NCI-H1417 treated with DMSO at 0.1 percent for 48 hours (cell line): ENCODE measurements at places on chromosomes 2 and 18.
A peak's percentile ranks its signal among the peaks of the same experiment; 100 is the strongest.

GRCh38 chr2:232632229-232632903 lies 1.0 kb upstream of the EFHD1 start:
- no peak for DNase-seq

DNA sequence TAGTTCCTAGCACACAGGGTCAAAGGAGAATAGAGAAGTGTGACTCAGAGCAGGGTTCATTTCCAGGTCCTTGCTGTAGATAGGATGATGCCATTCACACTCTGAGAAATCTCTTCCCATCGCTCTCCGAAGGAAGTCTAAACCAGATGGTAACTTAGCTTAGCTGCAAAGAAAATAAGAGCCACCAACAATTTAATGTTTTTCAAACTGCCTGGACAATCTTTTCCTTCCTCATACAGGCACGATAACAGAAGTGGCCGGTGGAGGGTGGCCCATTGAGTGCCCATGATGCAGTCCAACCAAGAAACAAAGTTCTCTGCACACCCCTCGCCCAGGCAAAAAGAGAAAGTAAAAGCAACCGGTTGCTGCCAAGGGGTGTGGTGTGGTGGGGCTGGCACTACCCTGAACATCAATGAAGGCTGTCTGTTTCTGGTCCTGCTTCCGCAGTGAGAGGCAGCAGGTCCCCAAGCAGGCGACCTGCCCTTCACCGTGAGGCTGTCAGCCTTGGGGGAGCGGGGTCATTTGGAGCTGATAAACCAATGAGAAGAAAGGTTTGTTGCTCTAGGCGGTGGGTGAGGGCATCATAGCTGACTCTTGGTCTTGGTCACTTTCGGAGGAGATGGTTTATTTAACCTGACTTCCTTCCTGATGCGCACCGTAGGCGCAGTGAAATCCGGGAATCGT lies 105.6 kb upstream of the CD302 start:
- no peak for DNase-seq

- DNase-seq = no peak
Measured at GRCh38 chr2:202831242-202832220, 40.0 kb downstream of the ICA1L start.

DNA sequence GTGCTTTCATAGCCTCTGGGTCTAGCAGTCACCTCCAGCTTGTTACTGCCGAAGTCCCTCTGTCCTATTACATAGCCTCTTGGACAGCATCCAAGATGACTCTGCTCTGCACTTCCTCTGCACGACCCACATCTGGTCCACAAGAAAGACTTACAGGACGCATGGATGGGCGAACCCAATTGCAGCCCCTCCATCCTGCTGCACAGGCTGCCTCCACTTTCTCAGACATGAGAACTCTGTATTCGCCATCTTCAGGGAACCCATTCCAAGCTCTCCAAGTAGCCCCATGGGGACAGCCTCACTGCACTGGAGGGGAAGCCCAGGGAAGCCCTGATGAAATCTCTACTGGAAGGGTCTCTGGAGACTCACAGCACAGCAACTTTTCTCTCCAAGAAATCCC lies 172.1 kb downstream of the GFPT1 start:
- no peak for DNase-seq

DNA sequence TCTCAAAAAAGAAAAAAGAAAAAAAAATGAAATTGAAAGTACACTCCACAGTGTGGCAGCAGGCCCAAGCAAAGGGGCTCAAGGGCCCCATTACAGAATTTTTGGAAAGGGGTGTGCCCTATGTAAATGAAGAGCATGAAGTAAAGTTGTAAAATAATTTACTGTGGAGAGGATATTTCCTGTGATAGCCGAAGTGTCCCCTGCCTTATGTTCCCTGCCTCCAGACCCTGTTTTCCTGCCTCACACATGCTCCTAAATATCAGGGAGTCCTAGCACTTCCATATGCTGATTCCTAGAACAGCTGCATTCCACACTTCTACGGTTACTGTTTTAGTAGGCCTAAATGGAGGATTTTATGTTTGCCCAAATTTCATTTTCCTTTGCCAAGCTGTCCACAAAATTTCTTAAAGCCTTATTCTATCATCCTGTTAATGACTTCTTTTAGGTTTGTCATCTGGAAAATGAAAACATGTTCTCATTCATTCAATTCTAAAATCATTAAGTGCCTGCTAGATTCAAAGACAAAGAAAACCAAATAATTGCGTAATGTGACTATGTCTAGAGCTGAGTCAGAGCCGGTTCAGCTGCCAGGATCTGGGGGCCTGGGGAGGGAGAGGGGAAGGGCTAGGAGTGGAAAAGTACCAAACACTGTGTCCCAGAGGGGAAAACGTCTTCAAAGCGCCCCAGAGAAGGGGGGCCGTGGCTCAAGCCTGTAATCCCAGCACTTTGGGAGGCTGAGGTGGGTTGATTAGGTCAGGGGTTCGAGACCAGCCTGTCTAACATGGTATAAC lies 25.9 kb upstream of the IMPA2 start:
- no peak for DNase-seq

DNA sequence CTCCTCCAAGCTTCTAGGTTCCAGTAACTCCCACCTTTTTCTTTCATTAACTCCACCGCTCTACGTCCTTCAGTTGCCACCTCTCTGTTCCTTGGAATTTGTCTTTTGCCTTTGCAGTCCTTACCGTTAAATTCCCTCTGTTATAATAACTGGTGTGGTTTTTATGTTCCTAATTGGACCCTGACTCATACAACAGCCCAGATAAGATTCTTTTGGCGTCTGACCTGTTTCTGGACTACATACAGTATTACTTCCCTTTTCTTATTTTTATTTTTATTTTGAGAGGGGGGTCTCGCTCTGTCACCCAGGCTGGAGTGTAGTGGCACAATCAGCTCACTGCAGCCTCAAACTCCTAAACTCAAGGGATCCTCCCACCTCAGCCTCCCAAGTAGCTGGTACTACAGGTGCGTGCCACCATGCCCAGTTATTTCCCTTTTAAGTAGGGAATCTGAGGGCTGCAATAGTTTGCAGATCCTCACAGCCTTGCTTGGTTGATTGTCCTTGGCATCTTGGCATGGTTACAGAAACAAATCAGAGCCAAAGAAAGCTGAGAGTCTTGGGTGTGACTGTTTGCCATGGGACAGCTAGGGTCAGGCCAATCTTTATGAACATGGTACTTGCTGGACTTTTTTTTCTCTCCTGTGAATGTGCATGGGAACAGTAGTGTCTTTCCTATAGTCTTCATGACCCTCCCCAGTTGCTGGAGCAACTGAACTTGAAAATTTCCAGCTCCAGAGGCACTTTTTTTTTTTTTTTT lies 22.0 kb downstream of the TCF23 start:
- DNase-seq = no peak

DNA sequence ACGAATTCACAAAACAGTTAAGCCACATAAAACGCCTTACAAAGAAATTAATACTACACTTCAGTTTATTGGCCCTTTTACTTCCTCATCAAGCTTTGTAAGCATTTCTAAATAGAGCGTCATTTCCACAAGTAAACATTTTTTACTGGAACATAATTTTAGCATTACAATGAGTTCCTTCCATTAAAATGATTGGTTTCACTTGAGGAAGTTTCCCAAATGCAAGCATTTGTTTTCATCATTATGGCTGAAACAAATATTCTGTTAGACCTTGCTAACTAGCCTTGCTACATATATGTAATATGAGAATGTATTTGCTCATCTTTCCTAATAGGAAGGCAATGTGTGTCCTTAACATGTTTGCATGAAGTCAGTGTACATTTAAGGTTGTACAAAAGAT lies 579.1 kb downstream of the IRS1 start:
- DNase-seq = no peak

- DNase-seq = no peak
Measured at GRCh38 chr18:77130229-77131099, 2.1 kb downstream of the MBP start.

GRCh38 chr2:103139628-103140268 lies 377.9 kb downstream of the TMEM182 start:
- peak; percentile 28 for DNase-seq

DNA sequence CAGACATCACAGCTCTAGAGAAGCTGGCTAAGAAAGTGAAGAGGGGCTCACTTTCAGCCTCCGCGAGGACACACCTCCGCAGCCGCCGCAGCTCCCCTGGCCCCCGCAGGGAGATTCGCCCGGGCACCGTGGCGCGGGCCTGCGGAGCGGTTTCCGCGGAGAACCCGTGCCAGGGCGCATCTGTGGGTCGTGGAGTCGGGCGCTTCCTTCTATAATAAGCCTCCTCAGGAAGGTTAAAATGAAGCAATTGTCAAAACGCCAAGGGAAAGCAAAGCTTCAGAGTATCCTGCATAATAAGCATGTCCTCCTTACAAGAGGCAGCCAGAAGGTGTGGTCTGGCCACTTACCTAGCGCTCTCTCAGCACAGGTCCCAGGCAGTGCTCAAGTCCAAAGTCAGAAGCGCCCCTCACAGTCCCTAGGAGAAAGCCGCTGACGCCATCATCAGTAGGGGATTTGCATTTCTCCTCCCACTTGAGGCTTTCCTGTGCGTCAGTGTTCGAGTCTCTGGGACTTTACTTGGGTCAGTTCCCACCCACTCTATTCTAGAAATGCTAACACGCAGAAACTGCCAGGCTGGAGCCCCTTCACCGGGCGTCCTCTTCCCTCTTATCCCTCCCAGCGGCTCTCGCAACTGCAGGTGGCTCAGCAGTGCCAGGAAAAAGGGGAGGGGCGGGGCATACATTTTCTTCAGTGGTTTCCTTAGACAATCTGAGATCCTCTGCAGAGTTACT lies at the start of gene STAT4:
STAT4 (minus strand) TSS at position 395 of the 731 bp plus-strand sequence. CDS start 2,791 bp downstream, outside the sequence.
- no peak for DNase-seq

DNA sequence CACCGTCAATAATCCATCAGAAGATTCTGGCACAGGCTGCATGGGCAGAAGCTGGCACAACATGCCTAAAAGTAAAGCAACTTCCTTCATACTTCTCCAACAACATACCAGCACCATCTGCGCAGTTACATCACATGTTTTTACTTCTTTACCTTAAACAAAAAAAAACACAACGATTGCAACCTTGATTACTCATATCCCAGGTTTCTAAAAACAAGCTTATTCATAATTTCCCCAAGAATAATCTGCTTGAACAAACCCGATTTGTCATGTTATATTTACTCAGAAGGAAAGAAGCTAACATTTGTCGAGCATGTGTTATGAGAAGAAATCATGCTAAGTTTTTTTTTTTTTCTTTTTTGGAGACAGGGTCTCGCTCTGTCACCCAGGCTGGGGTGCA lies 54.7 kb downstream of the THADA start:
- no peak for DNase-seq

DNA sequence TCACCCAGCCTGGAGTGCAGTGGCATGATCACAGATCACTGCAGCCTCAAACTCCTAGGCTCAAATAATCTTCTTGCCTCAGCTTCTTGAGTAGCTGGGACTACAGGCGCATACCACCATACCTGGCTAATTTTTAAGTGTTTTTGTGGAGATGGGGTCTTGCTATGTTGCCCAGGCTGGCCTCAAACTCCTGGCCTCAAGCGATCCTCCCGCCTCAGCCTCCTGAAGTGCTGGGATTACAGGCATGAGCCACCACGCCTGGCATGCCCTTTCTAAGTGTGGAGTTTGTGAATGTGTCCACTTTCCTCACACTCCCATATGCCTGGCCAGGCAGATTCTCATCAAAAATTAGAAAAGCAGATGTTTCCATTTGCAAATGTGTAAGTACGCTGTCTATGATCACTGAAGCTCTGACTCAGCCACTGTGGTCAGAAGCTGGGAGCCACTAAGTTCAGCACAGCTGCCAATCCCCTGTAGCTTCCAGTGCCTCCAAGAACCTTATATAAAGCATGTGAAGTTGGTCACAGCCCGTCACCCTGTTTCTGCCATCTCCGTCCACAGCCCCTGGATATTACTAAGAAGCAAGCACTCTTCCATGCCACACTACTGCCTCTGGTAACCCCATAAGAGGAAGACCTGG lies 155.4 kb downstream of the FAM210A start:
- DNase-seq = no peak

DNA sequence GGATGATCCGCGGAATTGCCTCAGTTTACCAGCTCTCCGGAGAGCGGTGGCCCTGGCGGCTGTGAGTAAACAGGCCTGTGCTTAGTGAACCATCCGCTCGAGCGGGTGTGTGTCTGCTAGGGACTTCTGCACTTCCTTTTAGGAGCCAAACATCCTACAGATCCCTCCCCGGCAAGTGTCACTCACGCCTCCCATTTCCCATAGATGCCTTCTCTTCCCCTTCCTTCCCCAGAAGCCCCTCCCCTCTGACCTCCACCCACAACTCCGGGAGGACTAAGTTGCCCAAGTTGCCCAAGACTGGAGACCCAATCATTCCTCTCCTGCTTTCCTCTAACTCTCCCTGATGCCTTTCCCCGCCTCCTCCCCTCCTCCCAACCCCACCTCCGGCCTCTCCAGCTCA lies 2.9 kb downstream of the C1QL2 start:
- DNase-seq = no peak

GRCh38 chr2:150413366-150413765 lies 74.1 kb downstream of the RND3 start:
- no peak for DNase-seq

DNA sequence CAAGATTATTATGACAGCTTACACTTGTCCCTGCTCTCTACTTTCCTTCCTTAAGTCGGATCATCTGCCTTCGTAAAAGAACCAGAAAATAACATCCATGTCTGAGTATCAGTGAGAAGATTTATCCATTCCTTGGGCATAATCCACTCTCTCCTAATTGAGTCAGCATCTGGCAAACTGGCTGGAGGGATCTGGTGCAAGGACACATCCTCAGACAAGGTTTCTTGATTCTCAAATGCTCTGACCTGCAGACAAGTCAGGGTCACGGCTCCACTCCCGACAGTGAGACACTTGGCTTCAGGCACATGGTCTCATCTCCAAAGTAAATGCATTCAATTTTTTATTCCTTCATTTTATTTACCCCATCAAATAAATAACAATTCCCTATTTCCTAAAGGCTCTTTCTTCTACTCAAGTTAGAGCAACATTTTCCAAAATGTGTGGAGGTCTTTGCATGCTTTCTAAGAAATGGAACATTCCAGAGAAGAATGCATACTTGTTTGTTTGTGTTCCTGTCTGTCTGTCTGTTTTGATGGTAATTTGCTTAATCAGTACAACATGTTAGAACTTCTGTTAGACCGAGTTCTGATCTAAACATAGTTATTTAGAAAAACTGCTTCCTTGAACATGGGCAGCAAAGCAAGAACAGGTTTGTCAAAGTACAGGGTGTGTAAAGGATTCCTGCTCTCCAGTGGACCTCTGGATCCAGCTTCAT lies 246.9 kb downstream of the IRS1 start:
- DNase-seq = no peak

GRCh38 chr2:118589721-118590120 lies 257.7 kb downstream of the EN1 start:
- no peak for DNase-seq

- no peak for DNase-seq
Measured at GRCh38 chr2:151716721-151717120, 17.6 kb downstream of the NEB start.

GRCh38 chr2:25341011-25341727 lies 556 bp downstream of the DNMT3A start:
- no peak for DNase-seq

- no peak for DNase-seq
Measured at GRCh38 chr2:105068387-105068786, 30.5 kb downstream of the MRPS9 start.

DNA sequence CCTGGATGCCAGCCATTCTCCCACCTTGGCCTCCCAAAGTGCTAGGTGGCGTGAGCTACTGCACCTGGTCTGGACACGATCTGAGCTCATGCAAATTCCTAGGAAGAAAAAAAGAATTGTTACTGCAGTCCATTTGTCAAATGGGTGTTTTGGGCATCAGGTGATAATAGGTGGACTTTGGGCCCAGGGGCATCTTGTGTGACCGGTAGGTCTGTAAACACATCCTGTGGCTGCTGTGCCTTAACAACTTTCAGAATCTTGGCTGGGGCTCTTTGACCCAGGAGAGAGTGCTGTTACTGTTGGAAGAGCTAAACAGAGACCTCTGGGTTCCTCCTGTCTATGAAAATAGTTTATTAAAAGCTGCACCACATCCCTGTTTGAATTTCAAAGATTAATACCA lies 34.9 kb upstream of the TFCP2L1 start:
- DNase-seq = no peak
